Fibroblast of the conjunctiva (primary cell): ENCODE measurements at places on chromosomes 4 and X.

DNA sequence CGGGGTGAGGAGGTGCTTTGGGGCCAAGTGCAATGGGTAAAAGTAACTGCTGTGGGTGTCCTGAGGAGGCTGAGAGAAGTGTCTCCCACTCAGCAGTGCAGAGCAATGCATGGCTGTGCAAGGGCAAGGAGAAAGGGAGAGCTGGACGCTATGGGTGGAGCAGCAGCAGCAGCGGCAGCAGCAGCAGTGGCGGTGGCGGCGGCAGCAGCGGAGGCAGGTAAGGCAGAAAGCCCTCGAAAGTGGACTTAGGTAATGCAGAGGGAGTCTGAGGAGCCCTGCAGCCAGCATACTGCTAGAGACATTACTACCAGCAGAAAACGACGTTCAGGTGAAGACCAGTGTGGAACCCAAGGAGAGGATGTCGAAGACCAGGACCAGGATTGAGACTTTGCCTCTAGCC lies 82.1 kb downstream of the NYX start:
- no peak for DNase-seq

DNA sequence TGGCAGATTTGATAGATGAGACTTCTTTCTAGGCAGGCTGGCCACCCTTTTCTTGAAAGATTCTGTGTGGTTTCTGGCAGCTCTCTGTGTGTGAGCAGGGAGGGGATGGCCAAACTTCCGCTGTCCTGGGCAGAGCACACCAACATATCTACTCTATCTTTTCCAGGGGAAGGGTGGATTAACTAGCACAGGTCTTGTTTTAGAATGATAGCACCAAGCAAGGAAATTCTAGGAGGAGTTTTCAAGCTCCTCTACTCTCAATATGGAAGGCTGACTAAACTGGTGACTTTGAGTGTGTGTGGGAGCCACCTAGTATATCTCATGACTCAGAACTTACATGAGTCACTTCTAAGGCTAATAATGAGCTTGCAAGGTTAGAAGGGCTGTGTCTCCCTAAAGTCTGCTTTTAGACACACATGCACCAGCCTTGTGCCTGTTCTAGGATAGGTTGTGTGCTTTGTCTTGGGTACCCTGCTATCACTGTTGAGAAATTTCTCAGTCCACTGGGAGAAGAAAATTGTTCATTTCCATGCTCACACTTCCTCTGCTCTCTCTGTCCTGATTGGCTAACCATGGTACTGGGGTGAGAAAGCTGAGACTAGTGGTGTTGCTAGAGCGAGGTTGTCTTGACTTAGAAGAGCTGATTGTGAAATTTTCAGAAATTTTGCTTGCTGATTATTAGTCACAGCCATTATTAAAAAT lies 72.9 kb downstream of the YIPF6 start:
- peak; percentile 17 for DNase-seq

DNA sequence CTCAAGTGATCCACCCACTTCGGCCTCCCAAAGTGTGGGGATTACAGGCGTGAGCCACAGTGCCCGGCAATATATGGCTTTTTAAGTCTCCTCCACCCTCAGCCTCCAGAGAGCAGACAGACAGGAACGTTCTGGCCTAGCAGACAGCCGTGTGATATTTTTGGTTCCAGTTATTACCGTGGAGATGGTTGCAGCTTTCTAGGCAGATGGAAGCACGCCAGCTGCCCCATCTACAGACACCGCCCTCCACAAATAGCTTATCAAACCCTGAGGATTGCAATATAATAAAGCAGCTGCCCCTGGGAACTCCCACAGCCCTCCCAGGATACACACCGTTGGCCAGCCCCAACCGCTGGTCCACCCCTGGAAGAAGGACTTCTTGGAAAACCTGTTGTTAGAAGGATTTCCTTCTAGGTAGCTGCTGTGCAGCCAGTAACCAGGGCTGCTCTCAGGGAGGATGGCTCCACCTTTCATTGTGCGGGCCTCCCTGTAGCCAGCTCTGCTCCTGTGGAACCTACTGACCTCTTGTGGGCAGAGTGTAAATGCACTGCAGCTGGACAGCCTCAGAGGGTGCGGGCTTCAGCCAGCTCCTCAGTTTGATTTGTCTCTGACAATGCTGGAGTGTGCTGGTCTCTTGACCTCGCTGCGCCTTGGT lies 44.0 kb downstream of the SLC25A5 start:
- peak; percentile 56 for DNase-seq

DNA sequence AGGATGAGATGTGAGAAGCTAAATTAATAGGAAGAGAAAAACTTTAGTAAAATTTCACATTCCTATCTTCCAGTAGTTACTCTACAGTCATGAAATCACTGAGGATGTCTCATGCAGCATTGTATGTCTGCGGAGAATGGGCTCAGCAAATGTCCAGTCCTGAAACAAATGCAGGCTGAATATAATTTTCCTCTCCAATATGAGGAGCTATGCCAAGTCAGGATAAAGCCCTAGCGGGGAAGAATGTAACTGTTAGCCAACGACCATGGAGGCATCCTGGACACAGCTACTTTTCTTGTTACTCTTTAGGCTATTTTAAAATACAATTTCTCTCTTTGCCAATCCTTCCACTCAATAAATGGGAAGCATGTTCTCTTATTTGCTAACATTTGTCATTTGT lies 127.7 kb downstream of the PRKX start:
- DNase-seq: no peak

DNA sequence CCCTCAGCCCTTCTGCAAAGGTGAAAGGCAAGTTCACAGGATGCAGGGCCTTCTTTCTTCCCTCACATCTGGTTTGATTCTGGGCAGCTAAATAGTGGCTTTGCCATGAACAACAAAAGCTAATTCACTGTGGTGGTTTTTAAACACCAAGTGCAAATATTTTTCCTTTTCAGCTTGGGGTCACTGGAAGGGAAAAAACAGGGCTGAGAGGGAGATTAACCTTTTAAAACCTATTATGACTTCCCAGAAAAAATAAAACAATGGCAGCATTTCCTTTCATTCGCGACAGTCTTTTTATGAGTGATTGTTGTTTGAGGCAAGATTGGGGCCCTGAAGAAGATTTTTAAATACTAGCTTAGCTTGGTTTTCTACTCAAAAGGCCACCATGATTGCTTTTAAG lies 103.7 kb upstream of the SCML1 start:
- DNase-seq: no peak

- no peak for DNase-seq
Measured at GRCh38 chr4:1759818-1760223, 33.3 kb upstream of the FGFR3 start.

DNA sequence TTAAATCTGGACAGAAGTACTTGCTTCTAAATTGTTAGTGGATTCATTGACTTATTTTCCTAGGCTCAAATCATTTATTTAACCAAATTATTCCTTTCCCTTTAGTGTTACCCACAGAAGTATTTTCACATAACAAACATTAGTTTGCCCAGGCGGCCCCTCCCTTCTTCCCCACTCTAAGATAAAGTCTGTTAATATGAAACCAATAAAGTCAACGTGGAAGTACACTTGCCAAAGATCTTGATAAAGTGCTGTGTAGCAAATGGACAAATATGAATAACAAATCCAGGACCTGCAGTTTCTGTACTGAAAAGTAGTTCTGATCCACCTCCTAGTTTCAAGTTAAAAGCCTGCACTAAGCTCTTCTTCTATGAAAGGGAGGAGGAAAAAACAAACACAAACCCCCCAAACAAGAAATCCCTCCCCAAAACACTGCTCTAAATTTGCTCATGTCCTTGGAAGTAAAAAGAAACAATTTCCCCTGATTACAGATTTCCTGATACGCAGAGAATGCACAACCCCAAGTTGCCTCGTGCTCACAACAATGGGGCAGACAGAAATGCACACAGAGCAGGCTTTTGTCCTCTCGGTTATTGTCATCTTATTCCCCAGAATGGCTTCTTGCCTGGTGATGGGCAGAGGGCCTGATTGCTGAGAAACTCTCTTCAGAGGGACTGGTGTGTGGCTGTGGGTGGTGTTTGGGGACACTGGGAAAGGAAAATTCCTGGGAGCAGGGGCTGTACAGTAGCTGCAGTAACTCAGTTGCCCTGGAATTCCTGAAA lies 23.2 kb downstream of the TMSB4X start:
- DNase-seq: no peak

DNA sequence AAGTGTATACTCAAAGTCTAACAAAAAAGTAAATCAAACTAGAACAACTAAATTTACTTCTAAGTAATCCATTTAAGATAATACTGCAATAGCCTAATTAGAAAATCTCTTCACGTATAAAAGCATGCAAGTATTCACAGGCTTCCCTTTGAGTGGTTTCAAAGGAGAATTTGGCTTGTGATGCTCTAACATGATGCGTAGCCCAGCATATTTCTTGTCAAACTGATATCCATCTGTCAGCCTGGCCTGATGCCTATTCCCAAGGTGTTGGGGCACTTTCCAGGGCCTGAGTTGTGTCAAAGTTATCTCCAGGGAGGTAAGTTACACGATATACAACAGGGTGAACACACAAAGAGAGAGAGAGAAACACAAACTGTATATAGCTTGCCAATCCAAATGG lies 287.0 kb upstream of the MAGEB18 start:
- no peak for DNase-seq

DNA sequence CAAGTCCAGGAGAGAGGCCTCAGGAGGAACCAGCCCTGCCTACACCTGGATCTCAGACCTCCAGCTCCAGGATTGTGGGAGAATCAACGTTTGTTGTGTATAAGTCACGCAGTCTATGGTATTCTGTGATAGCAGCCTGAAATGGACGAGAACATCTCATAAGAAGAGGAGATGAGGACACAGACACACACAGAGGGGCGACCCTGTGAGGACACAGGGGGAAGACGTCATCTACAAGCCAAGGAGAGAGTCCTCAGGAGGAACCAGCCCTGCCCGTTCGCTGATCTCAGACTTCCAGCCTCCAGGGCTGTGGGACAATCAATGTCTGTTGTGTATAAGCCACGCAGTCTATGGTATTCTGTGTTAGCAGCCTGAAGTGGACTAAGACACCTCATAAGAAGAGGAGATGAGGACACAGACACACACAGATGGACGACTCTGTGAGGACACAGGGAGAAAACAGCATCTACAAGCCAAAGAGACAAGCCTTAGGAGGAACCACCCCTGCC lies 20.3 kb downstream of the P2RY8 start:
- DNase-seq: no peak

GRCh38 chr4:102105983-102106382 lies 239.3 kb downstream of the SLC39A8 start:
- no peak for DNase-seq

GRCh38 chr4:14449308-14449707 lies 553.0 kb upstream of the CPEB2 start:
- DNase-seq: no peak

- DNase-seq: no peak
Measured at GRCh38 chrX:150763303-150763797, 70.2 kb downstream of the MTMR1 start.

DNA sequence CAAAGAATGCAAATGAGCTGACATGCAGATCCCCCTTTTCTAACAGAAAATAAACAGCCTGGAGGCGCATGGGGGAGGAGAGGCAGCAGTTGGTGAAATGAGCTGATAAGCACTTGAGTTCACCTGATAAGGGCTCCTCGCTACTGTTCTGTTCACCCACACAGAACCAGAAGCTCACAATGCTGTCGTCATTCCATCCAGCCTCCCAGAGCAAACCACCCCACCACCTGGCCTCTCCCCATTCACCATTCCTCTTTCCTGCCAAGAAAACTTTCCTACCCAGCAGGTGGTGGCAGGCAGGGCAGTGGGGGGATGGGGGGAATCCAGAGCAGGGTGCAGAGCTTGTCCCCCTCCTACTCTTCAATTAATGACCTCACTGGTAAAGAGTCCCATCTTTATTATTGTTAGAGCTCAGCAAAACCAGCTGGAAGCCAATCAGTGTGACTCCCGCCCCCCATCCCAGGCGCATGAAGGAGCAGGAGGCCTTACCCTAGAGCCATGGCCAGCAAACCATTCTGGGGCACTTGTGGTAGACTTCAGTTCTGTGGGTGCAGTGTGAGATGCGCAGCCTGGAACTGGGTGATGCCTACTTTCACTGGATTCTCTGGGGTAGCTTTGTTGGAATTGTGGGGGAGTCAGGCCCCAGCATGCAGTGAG lies 350.3 kb downstream of the ZIC3 start:
- no peak for DNase-seq

DNA sequence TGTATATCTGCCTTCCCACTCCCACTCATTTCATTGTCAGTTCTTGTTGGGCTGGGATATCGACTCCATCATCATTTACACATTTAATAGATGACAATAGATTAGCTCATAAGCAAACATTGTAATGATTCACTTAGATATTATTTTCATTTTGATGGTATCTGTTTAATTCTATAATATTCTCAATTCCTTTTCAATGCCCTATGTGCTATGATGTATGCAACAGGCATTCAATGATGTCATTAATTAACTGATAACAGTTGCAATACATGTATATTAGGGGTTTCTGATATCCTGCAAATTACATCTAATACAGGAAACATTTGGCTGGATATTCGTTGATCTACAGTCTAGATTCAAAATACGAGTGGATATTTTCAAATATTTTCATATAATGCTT lies 850.5 kb downstream of the CCSER1 start:
- DNase-seq: no peak

DNA sequence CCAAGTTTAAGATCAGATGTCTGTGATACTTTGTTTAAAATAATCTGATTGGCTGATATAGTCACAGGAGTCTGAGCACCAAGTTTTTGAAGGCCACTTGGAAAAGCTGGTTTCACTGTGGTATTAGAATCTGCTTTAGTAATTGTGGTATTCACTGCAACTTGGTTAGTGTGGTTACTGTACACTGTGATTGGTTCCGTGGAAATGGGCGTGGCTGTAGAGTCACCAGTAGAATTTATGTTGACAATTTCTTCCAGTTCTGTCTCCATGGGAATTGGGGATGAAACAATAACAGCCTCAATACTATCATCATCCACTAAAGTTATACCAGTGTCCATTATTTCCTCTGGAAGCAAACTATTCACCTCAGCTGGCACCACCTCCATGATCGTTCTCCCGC lies 26.2 kb downstream of the LIN54 start:
- peak; percentile 26 for DNase-seq

- no peak for DNase-seq
Measured at GRCh38 chr4:38310446-38311043, 350.3 kb downstream of the PTTG2 start.

- DNase-seq: no peak
Measured at GRCh38 chr4:168797738-168798375, 212.2 kb downstream of the CBR4 start.

DNA sequence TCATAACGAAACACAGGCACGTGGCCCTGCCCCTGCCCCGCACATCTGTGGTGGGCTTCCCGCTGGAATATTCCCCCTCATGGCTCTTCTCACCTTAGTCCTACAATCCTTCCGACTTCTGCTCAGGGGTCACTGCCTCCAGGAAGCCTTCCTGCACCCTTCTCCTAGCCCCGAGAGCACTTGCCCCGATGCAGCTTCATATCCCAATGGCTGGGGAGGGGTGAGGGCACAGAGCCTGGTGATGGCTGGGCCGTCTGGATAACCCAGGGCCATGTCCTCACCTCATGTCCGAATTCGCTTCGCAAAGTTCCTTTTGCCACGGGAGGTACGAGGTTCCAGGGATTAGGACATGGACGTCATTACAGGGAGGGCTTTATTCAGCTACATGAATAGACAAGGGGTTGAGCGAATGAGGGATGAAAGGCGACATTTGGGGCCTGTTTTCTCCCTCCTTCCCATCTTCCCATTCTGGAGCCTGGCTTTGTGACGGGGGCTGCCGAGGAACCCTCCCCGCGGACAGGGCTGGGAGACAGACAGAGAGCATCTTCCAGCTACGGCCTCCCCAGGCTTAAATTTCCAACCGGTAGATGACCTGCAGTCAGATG lies 35.5 kb upstream of the HMX1 start:
- DNase-seq: no peak
